ENCODE measurements at places on chromosomes 2 and 18.
A peak's percentile ranks its signal among the peaks of the same experiment; 100 is the strongest.

DNA sequence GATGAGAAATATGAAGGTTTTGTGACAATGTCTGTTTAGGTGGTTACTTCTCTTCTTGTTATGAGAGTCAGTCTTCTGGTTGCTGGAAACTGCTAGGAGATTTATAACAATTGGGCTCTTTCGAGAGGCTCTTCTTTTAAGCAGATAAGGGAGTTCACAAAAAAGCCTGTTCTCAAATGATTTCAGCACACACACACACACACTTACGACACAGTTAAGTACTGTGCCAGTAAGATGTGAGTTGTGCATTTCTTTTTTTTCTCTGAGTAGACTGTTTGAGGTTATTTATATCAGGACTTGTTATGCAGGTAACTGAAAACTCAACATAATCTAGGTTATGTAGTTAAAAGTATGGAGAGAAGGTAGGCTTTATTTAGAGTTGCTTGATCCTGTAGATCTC lies 49.8 kb downstream of the MSH2 start:
- DNase-seq = no peak

DNA sequence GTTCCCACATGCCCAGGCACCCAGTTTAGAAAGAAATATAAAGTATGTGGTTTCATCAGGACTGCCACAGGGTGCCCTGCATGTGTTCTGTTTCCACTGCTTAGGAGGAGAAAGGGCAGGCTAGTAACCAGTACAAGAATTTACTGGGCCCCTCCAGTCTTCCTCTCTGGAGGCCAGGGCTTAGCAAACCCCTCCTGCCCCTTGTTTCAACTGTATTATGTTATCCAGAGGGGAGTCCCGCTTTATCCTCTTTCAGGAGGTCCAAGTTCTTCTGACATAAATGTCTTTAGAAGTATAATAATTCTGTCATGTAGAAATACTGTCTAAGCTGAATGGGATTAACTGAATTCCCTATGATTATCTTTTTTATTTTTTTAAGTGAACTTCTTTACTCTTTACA lies 132.1 kb downstream of the WDSUB1 start:
- DNase-seq = no peak

DNA sequence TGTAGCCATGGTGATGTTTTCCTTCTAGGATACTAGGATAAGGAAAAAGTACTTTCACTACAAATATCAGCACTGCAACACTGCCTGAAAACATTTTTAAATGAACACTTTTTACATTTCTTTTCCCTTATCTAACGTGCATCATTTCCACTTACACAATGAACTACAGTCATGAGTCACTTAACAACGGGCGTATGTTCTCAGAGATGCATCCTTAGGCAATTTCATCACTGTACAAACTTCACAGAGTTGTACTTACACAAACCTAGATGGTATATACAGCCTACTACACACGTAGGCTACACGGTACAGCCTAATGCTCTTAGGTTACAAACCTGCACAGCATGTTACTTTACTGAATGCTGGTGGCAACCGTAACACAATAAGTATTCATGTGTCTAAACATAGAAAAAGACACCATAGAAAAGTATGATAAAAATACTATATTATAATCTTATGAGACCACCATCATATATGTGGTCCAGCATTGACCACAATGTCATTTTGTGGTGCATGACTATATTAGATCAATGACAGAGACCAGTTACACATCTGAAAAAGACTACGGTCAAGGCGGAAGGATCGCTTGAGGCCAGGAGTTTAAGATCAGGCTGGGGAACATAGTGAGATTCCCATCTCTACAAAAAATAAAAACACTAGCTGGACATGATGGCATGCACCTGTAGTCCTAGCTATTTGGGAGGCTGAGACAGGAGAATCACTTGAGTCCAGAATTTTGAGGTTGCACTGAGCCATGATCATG lies 39.8 kb downstream of the WDR33 start:
- DNase-seq = no peak

GRCh38 chr2:74653589-74653984 lies 460 bp upstream of the SEMA4F start:
- DNase-seq = no peak

- no peak for DNase-seq
Observed at GRCh38 chr18:35470435-35470834, 27.3 kb downstream of the INO80C start.

- DNase-seq = no peak
Observed at GRCh38 chr2:120279708-120280107, 27.1 kb downstream of the RALB start.

DNA sequence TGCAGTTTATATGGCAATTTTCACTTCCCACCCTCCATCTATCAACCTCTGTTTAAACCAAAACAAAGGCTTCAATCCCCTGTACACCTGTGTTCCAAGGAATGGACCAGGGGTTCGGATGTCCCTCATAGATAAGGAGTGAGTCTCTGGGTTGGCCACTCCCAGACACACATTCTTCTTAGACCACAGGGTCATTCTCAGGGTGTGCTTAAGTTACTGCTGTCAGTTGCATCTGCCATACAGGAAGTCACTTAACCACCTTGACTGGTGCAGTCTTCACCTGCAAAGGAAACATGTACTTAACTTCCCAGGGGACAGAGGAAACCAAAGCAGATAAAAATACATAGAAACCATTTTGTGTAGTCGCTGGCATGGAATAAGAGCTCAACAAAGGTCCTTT lies 151.0 kb upstream of the NDUFV2 start:
- DNase-seq = no peak

DNA sequence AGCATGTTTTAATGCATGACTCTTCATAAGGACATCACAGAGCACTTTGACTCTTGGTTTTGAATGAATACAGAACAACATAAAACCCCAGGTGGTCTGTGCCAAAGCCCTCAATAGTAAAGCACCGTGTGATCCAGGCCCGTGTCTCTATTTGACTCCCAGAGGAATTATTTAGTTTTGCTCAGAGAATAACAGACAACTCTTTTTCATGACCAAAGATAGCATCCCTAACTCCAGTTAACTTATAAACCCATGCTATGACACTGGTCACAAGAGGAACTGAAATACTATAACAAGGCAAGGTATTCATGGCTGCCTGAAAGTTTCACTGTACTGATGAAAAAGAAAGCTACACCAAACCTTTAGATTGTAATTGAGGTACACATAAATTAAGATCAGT lies 128.4 kb downstream of the IKZF2 start:
- DNase-seq = no peak

DNA sequence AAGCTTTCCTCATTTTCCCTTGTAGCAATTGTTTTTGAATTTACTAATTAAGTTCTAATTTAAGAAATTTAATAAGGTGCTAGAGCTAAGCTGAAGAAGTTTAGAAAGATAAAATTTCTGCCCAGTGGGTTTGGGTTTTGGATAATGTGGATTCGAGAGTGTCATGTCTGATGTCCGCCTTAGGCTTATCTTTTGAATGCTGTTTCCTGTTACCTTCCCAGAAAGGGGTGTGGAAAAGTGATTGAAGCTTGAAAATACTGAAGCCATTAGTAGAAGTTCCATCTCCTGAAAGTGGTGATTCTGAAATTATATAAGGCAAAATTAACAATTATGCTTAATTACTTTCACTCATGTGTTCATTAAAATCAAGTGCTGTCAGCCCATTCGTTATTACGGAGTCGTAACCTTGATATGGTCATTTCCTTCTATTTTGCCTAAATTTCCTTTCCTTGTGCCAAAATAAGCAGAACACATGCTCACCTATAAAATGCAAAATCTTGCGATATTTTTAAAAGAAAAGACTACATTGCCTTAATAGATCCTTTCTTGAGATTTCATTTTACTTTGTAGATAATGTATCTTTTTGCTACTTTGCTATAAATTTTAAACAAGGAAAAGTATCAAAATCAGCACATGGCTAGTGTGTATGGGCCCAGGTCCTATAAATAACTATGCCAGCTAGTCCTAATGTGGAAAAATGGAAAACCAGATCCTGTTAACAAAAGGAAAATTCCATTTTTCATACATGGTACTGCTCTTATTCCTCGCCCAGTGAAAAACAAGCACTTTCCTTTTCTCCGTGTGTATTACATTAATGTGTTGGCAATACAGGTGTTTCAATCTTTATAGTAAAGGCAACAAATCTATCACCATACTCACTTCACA lies 97.3 kb downstream of the ICOS start:
- DNase-seq = no peak

DNA sequence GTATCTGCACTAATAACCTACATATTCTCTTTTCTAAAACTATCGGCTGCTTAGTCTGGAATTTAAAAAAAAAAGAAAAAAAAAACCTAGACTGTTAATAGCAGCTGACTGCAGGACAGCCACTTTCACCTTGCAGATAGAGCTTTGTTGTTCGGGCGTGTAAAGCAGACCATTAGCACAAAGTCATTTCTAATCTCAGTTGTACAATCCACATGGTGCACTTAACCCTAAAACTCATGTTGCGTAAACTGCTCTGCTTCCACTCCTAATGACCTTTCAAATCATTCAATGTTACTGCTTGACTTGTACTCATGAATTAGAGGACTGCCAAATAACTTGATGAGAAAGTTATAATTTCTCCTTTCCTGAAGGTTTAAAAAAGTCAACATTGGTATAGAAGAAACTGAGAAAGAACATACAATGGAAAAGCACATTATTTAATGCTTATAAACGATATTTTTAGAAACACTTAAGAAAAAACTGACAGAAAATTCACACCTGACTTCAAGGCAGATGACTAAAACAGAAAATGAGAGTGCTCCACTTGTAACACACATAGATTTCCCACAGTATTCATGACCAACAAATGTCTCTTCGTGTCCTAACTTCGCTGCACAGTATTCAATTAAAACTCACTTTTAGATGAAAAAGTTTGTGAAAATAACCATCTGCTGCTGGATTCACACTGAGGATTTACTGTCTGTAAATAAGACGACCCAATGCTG lies 2.6 kb downstream of the CDH2 start:
- DNase-seq = no peak

DNA sequence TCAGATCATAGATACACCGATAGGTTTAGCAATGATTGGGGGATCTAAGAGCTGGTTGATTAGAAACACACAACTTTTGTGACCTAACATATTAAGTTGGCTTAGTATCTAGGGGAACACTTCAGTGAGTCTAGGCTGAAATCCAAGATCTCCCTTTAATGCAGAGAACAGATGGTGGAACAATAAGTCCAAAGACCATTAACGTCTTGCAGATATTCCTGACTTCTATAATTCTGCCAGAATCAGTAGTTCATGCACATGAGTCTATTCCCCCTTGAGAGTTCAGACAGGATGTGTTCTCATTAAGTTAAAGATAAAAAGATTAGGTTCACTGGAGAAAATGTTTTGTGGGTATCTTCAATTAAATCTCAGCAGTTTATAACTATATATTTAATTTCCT lies 506.5 kb downstream of the TSN start:
- DNase-seq = no peak

- no peak for DNase-seq
Observed at GRCh38 chr2:105406221-105406620, 7.4 kb upstream of the FHL2 start.

GRCh38 chr2:3197308-3197707 lies 180.3 kb downstream of the EIPR1 start:
- DNase-seq = no peak

DNA sequence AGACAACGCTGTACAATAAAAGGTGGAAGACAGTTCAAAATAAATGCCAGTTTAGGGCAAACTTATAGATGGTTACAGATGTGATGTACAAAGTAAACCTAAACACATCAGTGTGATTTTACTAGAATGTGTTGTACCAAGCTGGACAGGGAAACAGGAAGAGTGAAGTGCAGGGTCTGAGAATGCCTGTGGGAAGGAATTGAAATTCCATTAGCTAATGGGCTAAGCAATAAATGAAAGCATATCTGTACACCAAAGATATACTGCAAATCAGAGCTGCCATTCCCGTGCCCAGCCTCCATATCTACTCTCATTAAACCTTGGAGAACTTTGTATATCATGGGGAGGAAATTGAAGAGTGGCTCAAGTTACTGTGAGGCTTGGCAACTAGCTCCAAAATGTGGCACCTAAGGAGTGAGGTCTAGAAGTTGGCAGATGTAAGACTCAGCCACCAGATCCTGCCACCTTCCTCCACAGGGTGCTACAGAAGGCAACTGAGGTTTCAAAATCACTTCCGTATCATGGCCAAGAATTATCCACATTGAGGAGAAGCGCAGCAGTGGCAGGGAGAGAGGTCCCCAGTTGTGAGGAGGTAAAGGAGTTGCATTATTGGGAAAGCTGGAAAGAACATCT lies 277.8 kb downstream of the TCF4 start:
- no peak for DNase-seq

DNA sequence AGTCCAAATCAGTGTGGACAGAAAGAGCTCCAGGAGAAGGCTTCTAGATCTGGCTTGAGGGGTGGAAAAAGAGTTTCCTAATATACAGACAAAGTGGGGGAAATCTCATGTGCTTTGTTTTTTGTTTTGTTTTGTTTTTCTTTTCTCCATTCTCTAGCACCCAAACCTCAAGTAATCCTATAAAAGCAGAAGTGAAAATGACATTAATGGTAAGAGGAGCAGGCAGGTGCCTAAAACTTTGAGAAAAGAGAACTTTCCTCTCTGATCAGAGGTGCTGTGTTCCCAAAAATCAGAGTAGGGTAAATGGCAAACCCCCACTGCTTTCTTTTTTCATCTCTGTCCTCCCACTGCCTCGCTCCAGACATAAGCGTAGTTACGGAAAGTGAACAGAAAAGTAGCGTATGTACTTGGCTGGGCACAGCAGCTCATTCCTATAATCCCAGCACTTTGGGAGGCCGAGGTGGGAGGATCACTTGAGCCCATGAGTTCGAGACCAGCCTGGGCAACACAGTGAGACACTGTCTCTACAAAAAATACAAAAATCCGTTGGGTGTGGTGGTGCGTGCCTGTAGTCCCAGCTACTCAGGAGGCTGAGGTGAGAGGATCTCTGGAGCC lies 77.8 kb downstream of the FAM161A start:
- DNase-seq = no peak

DNA sequence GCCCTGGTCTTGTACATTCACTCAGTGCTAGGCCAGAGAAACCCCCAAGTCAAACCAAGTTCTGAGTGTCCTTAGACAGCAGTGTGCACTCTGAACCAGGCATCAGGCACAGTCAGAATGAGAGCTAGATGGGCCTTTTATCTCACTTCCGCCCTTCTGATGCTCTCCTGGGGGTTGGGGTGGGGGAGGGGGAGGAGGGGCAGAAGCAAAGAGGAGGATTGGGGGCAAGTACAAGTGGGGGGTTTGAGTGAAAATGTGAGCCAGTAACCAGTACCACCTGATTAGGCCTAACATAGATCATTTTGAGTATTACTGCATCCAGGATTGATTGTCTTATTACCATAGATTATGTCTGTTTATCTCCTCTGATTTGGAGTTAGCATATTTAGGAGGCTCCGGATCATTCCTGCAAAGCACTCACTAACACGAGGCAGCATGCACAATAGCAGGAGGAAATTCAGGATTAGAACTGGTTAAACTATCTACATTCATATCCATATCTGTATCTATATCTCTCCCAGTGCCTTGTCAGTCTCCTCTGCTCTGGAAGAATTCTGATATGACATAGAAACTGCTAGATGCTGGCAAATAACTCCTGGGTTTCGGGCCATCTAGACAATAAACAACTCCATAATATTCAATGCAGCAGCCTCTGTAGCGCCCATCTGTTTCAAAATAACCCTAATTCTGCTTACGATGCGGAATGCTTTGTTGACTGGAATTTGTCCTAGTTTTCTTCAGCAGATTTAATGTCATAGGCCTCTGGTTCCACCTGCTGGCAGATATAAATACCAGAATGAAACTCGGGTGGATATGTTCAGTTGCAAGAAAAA lies 149.1 kb downstream of the RHBDD1 start:
- DNase-seq = peak; percentile 70
